Globus pallidus (tissue), 1 donor: ENCODE measurements at places on chromosomes 13 and 19.
A peak's percentile ranks its signal among the peaks of the same experiment; 100 is the strongest.

GRCh38 chr19:37059142-37059541 is 19.1 kb upstream of the ZNF420 start:
- DNase-seq: no peak

DNA sequence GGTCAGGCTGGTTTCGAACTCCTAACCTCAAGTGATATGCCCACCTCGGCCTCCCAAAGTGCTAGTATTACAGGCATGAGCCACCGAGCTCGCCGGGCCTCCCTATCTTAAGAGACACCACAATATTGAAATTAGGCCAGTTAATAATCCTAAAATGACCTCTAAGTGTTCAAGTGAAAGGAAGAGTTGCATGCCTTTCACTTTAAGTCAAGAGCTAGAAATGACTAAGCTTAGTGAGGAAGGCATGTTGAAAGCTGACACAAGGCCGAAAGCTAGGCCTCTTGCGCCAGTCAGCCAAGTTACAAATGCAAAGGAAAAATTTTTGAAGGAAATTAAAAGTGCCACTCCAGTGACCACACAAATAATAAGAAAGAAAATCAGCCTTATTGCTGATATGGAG is 144.5 kb upstream of the FNDC3A start:
- no peak for DNase-seq

DNA sequence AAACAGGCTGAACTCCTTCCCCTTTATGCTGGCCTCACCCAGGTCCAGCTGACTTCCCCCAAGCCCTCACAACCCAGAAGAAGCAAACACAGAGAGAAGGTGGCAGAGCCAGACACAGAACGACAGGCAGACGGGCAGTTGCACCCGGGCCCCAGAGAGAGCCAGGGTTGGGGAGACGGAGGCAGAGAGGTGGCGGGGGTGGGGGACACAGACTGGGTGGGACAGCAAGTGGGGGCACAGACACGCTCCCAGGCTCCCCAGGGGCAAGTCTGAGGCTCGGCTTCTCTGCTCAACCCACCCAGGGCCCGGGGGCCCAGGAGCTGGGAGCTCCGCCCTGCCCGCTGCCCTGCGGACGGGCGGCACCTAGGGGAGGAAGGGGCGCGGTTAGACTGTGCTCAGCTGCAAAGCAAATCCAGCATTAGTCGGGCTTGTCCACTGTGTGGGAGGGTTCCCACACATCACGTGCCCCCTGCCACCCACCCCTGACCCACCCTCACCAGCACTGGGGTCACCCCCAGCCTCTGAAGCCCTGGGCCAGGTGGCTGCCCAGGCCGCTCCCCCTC is 31.3 kb upstream of the ASF1B start:
- no peak for DNase-seq

DNA sequence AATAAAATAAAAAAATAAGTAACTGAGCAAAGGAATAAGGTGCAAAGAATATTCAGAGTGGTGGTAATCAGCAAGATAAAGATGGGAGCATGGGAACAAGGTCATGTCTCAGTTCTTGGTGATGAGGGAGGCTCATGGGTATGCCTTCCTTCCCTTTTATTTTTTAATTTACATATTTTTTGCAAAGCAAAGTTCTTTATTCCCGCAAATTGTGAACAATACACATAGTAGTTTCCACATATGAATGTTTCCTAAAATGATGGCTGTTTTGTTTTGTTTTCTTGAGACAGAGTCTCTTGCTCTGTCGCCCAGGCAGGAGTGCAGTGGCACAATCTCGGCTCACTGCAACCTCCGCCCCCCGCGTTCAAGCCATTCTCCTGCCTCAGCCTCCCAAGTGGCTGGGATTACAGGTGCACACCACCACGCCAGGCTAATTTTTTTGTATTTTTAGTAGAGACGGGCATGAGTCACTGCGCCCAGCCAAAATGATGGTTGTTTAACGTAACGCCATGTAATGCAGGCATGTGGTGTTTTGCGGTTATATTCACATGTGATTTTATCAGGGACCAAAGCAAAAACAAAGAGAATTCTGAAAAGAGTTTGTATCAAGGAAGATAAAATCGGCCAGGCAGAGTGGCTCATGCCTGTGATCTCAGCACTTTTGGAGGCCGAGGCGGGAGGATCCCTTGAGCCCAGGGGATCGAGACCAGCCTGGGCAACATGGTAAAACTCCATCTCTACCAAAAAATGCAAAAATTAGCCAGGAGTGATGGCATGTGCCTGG is 4.5 kb upstream of the ADGRE2 start:
- DNase-seq: no peak

GRCh38 chr13:59494560-59494970 is 669.2 kb downstream of the DIAPH3 start:
- no peak for DNase-seq

GRCh38 chr13:31965361-31966066 is 66.1 kb upstream of the FRY start:
- no peak for DNase-seq

- DNase-seq: no peak
Observed at GRCh38 chr19:1423436-1424191, 14.6 kb upstream of the RPS15 start.

DNA sequence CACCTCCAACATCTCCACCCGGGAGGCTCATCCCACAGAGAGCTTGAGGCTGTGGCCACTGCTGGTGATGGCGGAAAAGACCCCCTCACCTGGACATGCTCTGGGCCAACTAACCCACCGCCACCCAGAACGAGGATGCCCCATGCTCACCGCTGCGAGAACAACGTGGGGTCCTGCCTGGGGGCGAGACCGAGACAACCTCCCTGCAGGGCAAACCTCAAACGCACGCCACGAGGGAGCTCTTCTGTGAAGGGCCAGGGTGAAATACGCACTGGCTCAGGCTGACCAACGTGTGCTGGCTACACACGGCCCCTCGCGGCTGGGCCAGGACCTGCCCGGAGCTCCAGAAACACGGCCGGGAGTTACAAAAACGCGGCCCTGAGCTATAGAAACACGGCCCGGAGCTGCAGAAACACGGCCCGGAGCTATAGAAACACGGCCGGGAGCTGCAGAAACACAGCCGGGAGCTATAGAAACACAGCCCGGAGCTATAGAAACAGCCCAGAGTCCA is 19.0 kb upstream of the PLPP2 start:
- DNase-seq: no peak

DNA sequence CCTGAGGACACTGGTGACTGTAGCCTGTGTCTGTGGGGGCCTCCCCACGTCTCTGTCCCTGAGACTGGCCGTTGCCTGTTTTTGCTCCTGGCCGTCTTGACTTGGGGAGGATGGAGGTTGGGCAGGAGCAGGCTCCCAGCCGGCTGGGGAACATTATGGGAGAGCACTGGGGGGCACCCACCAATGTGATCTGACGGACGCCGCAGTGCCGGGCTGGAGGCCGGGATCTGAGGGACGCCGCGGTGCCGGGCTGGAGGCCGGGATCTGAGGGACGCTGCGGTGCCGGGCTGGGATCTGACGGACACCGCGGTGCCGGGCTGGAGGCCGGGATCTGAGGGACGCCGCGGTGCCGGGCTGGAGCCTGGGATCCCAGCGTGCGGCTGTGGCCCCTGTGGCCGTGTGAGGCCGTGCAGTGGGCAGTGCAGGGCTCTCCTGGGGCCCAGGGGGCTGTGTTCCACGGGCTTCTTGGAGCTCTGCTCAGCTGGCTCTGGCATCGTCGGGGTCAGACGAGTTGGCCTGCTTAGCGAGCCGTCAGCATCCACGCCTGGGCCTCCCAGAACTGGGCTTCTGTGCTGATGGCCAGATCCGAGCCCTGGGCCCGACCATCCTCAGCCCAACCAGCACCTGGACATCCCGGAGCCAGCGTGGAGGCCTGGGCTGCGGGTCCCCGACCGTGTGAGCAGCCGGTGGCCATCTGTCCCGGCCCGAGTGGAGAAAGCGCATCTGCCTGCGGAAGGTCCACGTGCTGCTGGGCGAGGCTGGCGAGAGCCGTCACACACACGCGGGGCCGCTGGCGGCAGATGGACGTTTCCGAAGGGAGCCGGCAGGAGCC is 45.8 kb downstream of the GAS6 start:
- no peak for DNase-seq

DNA sequence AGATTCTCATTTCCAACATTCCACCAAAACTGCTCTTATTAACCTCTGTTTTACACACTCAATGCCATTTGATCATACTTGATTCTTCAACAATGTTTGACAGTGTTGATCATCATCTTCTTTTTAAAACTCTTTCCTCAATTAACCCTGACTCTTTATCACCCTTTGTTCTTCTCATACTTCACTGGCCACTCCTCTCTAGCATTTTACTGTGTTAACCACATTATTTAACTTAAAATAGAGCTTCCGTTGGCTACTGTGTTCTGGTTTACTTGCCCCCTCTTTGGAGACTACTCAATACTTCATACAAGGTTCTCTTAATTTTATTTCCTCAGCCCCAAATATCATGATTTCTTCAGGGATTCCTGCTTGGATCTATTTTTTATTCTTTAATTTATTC is 121.1 kb upstream of the SPRY2 start:
- no peak for DNase-seq

GRCh38 chr13:41241626-41242025 is 21.8 kb downstream of the MTRF1 start:
- no peak for DNase-seq

GRCh38 chr13:104900191-104900817 is 1635.2 kb downstream of the EFNB2 start:
- no peak for DNase-seq

DNA sequence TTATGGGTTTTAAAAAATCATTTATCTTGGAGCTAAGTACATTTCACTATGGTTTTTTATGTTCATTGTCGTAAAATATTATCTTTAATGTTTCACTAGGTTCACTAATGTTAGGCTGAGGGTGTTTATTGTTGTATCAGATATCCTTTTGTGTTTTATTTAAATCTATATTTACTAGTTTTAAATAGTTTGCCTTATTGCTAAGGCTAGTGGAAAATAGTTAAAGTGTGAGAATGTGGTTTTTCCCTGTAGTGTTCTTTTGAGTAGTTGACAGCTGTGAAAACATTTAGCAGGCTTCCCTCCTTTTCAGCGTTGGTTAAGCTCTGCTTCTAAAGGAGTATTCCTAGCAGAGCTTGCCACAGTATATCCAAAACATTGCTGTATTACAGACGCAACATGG is 139.0 kb downstream of the TM9SF2 start:
- DNase-seq: no peak

GRCh38 chr13:65768545-65768944 is 1461.6 kb downstream of the PCDH9 start:
- DNase-seq: no peak

- DNase-seq: no peak
Observed at GRCh38 chr13:40039061-40039460, 383.6 kb downstream of the COG6 start.

DNA sequence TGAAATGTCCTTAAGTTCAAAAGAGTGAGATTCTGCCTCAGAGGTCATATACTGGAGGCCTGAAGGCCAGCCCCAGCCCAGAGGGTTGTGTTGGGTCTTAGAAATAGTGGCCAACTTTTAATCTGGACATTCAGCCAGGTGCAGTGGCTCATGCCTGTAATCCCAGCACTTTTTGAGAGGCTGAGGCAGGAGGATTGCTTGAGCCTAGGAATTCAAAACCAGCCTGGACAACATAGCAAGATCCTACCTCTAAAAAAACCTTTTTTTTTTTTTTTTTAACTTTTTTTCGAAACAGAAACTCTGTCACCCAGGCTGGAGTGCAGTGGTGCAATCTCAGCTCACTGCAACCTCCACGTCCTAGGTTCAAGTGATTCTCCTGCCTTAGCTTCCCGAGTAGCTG is 15.5 kb downstream of the DPF1 start:
- DNase-seq: no peak

DNA sequence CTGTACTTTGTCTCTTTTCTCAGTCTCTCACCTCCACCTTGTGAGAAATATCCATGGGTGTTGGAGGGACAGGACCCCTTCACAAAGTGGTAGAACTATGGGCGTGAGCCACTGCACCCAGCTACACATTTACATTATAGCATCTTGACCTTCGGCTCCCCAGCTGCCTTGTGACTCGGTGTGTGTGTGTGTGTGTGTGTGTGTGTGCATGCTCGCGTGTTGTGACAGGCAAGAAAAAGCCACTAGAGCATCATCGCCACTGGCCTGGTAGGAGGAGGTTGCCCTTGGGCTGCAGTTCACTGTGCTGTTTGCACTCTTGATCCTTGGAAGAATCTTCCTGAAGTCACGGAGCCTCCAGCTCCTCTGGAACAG is 13.7 kb upstream of the ZNF888 start:
- no peak for DNase-seq

- DNase-seq: no peak
Observed at GRCh38 chr13:25674371-25674770, 302.6 kb downstream of the ATP8A2 start.

- no peak for DNase-seq
Observed at GRCh38 chr13:109606520-109606919, 179.9 kb downstream of the IRS2 start.

DNA sequence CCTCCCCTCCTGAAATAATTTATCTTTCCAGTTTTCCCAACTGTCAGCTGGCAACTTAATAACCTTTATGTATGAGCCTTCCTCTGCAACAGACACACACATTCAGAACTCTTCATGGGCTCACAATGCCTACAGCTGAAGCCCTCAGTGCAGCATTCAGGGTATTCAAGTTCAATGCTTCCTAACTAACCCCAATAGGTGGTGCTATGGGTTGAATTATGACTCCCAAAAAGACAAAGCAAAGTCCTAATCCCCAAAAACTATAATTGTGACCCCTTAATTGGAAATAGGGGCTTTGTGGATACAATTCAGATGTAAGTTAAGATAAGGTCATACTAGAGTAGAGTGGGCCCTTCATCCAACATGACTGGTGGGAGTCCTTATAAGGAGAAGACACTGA is 202.2 kb downstream of the SUCLA2 start:
- no peak for DNase-seq

- DNase-seq: no peak
Observed at GRCh38 chr13:20303636-20304035, 71.5 kb upstream of the GJB6 start.

DNA sequence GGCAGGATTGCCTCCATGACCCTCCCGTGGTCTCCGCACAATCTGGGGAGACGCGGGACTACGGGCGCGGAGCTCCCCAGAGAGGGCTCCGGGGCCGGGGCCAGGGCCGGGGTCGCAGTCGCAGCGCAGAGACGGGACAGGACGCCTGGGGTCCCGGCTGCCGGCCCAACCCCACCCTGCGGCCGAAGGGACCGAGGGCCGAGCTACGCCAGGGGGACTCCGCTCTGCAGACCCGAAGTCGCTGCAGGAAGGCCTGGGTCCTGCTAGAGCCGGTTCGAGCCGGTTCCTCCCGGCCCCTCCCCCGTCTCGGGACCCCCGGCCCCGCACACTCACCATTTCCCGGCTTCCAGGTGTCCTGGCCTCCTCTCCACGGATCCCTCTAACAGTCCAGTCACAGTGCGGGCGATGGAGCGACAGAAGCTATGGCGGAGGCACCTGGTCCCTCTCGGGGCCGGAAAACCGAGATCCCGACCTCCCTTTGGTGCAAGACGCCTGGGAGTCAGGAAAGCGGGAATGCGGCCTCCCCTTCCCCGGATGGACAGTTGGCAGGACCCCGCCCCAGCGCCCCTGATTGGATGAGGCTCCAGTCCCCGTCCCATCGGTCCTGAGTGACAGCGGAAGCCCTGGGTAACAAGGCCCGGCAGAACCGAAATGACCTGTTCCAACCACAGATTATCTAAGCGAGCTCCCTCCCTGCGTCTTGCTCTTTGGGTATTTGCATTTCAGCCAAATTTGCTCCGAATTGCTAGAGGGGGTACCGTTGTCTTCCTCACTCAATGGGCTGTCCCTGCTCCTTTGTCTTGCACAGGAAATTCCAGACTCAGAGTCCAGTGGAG is at the start of gene ZNF625:
TSS of gene ZNF625 (minus strand) at position 512 of the 836 bp plus-strand sequence. CDS start at position 336, 176 bp downstream.
- peak; percentile 85 for DNase-seq
